ENCODE measurements at places on chromosomes 12 and 14.

- no peak for DNase-seq
Measured at GRCh38 chr12:101732318-101732717, 6.9 kb downstream of the SYCP3 start.

- DNase-seq, result no peak
Measured at GRCh38 chr12:87270919-87271318, 758.3 kb downstream of the C12orf50 start.

DNA sequence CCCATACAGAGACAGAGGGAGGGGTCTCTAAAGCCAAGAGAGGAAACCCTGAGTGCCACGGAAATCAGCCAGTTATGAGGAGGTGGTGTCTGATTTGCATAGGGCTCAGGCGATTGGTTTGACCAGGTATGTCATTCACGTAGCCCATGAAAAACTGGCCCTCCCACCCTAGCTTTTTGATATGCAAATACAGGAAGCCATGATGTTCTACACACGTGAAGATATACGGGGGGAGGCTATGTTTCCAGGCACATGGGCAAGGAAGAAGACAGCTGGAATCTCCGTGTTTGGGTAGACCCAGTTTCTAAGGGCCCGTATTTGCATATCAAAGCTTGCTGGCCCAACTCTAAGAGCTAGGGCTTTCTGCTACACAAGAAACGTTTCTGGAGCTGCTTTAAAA lies 717.8 kb upstream of the SEL1L start:
- DNase-seq, result no peak

- DNase-seq, result no peak
Measured at GRCh38 chr12:6767353-6768319, 1.5 kb downstream of the PTMS start.

DNA sequence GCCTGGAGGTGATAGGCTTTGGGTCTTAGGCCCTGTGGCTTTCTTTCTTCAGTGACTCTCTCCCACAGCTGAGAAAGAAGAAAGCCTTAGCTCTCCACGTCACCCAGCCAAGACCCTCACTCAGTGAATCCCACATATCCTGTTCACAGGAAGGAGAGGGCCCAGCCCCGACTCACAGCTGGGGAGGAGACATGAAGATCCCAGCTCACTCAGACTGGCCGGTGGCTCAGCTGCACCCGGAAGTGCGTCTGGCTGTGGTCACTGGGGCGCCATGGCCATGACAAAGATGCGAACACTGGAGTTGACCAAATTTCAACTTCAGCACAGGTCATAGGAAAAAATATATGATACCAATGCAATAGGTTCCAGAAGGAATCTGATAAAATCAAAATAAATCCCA lies 14.2 kb downstream of the DLK1 start:
- DNase-seq, result no peak

DNA sequence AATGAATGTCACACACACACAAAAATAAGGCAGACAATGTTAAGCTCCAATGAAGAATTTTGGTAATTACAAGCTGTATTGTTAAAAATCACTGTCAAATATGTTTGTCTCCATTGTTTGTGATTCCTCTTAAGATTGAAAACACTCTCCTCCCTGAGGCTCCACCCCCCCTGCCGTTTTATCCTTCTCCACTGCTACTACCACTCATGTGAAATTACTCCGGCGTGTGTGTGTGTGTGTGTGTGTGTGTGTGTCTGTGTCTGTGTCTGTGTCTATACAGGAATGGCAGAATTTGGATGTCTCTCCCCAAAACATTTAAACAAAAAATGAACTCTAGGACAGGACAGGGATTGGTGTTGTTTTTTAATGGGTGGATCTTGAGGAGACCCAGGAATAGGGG lies 365.1 kb upstream of the DIO2 start:
- DNase-seq, result no peak

DNA sequence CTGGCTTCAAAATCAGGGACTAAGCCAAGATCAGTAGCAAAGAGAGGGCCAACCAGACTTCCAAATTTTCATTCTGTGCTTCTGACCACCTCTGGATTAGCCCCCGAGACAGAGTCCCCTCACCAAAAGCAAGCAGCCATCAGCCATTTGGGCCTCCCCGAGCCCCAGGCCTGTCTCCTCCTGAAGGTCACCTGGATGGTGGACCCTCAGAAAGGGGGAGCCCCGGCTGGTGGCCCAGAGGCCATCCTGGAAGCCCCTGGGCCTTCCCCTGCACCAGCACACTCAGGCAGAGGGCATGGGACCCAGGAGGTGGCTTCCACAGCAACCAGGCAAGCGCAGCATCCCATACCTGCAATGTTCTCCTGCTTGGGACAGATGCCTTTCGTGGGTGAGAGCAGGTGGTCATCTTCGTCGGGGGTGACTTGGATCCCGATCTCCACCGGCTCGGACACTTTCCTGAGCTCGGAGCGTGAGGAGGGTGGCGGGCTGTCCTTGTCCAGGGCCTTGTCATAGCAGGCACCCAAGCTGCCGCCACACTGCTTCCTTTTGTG lies 14.8 kb downstream of the BCL11B start:
- DNase-seq, result no peak

DNA sequence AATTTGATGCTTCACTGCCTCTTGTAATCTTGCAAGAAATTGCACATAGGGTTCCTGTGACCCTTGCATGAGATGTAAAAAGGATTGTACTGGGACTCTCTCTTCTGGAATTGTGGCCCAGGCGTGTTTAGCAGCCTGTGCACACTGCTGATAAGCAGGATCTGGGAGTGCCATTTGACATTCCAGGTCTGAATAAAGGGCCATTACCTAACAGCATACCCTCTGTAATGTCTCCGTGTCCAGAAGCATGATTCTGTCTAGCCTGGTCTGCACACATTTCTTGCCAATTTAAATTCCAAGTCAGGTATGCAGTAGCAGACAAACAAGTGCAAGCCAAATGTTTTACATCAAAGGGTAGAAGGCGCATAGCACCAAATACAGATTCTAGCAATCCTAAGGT lies 18.1 kb upstream of the MAPKAPK5 start:
- no peak for DNase-seq

- no peak for DNase-seq
Measured at GRCh38 chr14:89771251-89771650, 183.3 kb downstream of the EFCAB11 start.

- no peak for DNase-seq
Measured at GRCh38 chr14:34449819-34450541, 12.1 kb downstream of the SPTSSA start.

- DNase-seq, result peak; percentile 34
Measured at GRCh38 chr14:53044486-53044885, 93.6 kb upstream of the FERMT2 start.

DNA sequence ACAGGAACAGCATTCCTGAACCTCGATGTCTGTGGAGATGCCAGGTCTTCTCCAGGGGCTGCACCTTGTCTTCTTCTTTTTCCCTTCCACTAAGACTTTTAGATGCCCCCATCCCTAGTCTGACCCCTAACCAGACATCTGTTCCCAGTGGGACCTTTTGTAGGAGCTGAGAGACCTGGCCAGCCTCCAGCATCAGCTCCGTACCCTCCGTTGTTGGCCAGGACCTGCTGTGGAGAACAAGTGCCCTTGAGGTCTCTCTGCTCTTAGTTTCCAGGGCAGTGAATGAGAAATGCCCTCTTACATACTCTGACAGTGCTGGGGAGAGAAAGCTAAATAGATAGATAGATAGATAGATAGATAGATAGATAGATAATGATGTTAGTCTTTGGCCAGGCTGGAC lies 16.8 kb upstream of the SDR39U1 start:
- no peak for DNase-seq

DNA sequence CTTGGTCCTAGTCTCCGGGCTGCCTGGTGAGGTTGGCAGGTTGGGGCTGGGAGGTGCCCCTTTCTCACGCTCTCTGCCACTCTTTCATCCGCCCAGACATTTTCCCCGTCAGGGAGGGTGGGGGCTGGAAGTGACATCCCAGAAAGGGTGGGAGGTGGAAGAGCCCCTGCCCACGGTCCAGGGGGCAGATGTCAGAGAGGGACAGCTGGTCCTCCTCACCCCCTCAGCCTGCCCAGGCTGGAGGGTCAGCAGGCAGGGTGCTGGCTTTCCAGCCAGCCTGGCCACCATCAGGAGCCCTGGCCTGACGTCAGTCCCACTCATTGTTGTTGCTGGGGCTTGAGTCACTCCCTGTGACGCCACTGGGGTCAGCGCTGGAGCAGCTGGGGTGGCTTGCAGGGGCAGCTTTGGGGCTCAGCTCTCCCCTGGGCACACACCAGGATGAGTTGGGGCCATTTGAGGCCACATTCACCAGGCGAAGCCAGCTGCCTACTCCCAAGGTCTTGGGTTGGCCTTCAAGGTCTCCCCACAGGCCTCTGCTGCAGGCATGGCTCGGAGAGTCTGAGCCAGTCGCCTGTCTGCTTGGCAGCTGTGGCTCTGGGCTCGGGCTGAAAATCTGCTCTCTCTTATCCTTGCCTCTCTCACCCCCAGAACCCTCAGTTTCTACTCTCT lies 5.7 kb upstream of the ATG101 start:
- no peak for DNase-seq

DNA sequence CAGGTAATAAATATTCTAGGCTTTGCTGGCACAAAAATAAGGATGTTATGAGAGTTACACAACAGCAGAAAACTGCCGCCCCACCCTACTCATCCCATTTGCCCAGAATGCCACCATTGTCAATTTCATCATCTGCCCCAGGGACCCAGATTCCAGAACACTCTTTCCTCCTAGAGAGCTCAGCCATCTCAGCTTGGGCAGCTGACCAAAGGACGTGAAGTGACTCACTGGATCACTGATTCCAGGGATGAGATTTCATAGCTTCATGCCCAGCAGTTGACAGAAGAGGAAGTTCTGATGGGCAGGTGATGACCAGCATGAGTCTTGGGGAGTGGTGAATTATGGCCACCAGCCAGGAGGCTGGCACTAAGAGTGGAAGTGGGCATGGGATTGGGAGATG lies 450.3 kb downstream of the RMST start:
- DNase-seq, result no peak

GRCh38 chr12:98329589-98329988 lies 185.8 kb upstream of the TMPO start:
- no peak for DNase-seq

DNA sequence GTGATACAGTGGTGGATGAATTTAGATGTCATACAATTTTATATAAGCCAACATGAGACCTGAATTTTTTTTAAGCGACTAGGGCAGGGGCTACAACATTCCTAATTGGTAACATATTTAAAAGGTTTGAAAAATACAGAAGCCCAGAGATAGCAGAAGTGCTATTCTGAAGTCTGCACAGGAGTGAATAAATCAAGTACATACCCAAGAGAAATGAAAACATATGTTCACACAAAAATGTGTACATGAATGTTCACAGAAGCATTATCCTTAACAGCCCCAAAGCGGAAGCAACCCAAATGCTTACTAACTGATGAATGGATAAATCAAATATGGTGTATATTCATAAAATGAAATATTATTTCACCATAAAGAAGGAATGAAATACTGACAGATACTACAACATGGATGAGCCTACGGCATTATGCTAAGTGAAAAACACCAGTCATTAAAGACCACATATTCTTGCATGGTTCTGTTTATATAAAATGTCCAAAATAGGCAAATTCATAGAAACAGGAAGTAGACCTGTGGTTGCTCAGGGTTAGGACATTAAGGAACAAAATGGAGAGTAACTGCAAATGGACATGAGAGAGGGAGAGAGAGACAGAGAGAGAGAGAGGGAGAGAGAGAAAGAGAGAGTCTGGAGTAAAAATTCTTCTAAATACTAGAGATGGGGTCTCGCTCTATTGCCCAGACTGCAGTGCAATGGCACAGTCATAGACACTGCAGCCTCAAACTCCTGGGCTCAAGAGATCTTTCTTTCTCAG lies 28.0 kb upstream of the GXYLT1 start:
- no peak for DNase-seq

DNA sequence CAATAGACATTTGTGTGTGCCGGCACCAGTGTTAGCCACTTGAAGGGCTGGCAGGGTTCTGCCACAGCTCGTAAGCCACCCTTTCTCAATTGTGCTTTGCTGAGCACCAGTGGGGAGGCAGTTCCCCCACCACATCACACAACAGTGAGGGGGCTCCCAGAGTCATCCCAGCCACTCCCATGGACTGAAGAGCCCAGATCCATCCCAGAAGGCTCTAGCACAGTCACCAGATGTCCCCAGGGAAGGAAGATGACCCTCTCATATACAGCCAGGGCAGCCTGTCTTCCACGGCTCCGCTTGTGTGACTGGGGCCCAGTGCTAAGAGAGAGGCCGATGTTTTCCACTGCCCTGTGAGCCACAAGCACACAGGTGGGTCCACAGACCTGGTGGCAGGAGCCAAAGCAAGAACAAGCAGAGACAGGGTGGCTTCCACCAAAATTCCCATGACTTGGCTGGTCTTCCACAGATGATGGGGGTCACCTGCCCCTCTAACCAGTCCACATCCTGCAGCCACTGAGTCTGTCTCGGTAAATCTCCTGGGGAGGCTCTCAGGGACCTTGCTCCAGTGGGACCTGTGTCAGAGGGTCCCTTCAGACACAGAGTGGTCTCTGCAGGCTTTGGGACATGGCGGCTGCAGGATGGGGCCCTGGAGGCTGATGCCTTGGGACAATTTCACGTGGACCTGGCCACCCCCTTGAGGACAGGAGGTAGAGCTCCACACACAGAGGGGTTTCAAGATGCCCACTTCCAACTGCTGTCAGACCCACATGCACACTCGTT lies 71.9 kb upstream of the DDX11 start:
- DNase-seq, result no peak

DNA sequence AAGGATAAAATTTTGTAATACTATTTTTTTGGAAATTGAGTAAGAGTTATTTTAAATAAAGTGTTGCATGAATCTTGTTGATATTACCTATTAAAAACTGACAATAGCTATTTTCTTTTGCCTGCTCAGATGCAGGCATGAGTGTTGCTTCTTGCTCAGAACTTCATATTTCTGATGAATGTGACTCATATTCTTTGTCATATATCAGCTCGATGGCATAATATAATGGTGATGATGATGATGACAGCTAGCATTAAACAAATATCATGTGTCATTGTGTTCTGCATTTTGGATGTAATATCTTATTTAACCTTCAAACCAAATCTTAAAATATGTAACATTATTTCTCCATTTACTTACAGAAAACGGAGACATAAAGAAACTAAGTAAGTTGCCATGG lies 605.5 kb upstream of the FOXG1 start:
- no peak for DNase-seq

GRCh38 chr12:67193704-67194103 lies 75.5 kb upstream of the CAND1 start:
- DNase-seq, result no peak

Measured in AG09319 (cell line).